NCI-H1048 (cell line): ENCODE measurements at places on chromosomes 11 and 22.

DNA sequence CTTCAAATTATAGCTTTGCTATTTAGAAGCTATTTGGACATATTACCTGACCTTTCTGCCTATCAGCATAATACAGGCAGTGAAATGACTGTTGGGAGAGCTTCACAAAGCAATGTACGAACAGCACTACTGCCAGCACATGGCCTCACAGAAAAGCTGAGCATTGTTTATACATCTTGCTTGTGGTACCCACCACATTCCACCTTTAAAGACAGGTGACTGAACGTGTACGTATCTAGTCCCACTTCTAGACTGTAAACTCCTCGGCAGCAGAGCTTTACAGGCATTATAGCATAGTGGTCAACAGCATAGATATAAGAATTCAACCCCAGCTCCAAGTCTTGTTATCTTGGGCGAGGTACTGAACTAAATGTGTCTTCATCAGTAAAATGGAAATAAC is 1.6 kb downstream of the JOSD1 start:
- no peak for DNase-seq

GRCh38 chr22:19495562-19496323 is 16.0 kb downstream of the CDC45 start:
- DNase-seq: no peak

GRCh38 chr22:47022475-47022874 is 260.0 kb downstream of the TBC1D22A start:
- DNase-seq: no peak

DNA sequence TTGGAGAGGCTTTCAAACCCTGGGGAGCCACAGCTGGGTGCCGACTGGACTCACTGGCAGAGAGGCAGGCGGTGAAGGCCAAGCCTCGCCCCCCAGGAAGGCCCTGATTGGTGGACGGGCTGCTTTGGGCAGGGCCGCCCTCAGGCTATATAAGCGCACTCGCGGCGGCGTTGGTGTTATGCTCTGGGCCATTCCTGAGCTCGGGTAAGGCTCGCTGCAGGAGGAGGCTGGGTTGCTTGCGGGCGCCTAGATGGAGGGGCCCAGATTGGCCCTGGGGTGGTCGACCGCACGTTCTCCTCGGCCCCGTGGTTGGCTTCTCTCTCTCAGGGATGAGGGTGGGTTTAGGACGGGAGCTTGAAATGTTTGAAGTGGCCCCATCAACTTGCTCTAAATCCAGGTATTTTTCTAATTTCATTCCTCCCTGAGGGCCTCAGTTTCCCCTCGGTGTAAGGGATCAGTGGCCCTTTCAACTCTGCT is at the start of gene SPDYC:
TSS of gene SPDYC (plus strand) at position 176 of the 477 bp plus-strand sequence. CDS start 1,125 bp downstream, outside the sequence.
- no peak for DNase-seq

- no peak for DNase-seq
Observed at GRCh38 chr22:22884888-22885840, 2.5 kb upstream of the IGLL5 start.

GRCh38 chr11:62974848-62975522 is 9.8 kb downstream of the SLC22A6 start:
- DNase-seq: peak; percentile 20

GRCh38 chr11:77201991-77202841 is 74.2 kb downstream of the MYO7A start:
- DNase-seq: no peak

DNA sequence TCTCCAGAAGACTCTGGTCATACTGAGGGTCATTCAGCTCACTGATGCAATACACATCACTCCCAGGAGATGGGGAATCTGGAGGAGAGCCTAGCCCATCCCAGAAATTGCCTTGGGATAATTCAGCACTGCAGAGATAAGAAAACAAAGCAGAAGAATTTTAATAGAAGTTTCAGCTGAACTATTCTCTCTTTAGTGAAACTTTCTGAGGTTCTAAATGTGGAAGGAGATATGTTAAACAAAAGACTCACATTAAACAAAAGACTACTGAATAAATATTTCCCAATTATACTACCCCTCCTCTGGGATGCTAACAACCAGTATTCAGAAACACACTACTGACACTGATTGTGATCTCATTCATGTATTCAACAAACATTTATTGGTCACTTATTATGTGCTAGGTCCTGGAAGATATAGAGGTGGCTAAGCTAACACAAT is 47.8 kb downstream of the C2CD3 start:
- DNase-seq: no peak

GRCh38 chr11:4071914-4072313 is 22.7 kb upstream of the RRM1 start:
- DNase-seq: no peak

- DNase-seq: no peak
Observed at GRCh38 chr11:103631841-103632240, 404.6 kb upstream of the DDI1 start.

DNA sequence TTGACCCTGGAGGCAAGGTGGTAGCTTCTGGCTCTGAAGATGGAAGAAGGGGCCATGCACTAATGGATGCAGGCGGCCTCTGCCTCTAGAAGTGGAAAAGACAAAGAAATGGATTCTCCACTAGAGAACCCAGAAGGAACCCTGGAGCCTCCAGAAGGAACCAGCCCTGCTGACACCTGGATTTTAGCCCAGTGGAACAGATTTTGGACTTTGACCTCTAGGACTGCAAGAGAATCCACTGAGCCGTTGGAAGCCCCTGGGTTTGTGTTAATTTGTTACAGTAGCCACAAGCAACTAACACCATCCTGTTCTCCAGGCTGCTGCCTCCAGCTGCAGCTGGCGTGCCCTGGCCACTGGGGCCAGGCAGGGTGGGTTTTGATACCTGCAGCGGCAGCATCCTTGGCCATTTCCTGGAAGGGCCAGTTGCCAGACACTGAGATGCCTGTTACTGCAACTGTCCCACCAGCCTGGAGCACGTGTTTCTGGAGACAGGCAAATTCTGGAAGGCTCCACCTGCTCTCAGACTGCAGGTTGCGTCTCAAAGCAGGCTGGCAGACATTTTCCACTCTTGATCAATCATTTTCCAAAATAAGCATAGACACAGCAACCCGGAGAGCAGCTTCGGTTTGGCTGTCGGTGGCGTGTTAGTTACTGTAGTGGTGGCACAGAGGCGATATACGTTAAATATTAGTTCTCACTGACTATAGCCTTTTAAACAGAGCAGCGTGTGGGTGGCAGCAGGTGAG is 76.8 kb upstream of the PARVG start:
- DNase-seq: no peak

- DNase-seq: no peak
Observed at GRCh38 chr11:67269401-67270255, 3.4 kb downstream of the GRK2 start.

GRCh38 chr11:11213117-11213516 is 139.9 kb downstream of the CSNK2A3 start:
- no peak for DNase-seq

DNA sequence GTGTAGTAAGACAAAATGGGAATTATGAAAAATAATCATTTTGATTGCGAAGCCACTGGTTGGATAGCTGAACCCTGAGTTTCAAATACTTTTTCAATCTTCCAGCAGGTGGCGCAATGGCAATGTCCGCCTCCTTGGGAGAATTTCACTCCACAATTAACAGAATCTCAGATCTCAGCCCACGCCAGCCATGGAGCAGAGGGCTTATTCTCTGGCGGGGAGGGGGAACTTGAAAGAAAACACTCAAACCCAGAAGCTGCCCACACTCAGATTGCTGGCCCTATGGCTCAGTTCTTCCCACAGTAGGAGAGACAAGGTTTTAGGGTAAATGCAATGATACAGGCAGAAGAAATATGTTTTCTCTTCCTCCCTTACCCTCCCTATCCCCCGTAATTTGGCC is 38.7 kb upstream of the RCN1 start:
- DNase-seq: peak; percentile 17

DNA sequence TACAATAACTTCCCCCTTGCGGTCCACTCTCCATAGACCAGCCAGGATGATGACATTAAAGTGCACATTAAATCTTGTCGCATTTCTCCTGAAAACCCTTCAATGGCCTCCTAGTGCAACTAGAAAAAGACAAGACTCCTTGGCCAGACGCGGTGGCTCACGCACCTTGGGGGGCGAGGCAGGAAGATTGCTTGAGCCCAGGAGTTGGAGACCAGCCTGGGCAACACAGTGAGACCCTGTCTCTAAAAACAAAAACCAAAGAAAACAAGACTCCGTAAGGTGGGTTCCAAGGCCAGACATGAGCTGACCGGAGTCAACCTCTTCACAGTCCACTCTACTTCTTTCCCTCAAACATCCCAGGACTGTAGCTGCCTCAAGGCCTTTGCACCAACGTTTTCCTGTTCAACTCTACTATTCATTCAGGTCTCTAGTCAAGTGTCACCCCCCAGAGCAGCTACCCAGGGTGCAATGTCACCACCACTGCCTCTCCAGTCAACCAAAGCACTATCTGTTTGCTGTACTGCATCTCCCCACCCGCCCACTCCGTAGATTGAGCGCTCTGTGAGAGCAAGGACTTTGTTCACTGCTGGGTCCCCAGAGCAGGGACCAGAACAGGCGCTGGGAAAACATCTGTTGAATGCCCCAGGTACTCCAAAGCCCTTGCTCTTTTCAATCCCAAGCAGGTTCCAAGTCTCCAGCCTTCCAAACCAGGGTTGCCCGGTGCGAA is 739 bp downstream of the ZMAT5 start:
- DNase-seq: no peak

DNA sequence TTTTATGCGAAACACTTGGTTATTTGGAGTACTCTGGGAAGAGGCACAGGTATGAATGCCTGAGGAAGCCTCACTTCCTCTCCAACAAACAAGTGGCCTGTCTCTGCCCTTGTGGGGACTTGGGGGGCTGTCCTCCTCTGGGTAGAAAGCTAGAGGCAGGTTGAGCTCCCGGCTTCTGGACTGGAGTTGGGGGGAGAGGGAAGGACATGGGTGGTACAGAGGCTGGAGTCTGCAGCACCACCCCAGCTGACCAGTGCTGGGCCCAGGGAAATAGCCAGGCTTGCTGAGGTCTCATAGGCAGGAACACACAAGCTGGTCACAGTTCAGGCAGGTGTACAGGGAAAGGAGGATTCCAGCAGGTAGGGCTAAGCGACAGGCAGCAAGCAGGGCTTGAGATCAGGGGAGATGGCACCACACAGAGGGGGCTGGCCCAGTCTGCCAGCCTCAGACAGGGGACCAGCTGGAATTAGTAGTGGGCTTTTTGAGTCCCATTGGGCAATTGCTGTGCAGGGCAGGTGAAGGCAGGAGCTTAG is 135.3 kb upstream of the TEAD1 start:
- no peak for DNase-seq

- DNase-seq: no peak
Observed at GRCh38 chr11:3107608-3108182, 50.5 kb upstream of the CARS1 start.

DNA sequence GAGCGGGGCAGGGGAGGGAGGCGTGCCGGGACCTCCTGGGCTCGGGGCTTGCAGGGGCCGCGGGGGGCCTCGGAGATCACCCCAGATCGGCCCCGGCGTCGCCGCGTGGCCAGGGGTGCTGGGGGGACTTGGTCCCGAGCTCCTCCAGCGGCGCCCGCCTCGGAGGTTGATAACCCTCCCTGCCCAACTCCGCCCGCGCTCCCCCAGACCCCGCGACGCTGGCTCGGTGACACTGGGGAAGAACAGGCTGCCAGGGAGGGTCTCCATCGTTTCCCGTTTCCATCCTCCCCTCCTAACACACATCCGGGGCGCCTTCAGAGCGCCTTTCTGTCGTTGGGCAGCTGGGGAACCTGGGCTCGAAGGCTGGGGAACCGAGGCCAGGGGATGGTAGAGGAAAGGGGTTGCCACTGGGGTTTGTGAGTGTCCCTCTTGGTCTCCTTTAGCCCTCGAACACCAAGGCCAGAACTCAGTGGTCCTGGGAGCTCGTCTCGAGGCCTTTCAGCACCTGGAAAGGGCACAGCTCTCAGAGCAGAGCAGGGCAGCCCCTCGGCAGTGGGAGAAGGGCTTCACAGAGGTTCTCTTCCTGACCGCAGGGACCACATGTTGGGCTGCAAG is 431 bp downstream of the SLC37A2 start:
- DNase-seq: no peak

DNA sequence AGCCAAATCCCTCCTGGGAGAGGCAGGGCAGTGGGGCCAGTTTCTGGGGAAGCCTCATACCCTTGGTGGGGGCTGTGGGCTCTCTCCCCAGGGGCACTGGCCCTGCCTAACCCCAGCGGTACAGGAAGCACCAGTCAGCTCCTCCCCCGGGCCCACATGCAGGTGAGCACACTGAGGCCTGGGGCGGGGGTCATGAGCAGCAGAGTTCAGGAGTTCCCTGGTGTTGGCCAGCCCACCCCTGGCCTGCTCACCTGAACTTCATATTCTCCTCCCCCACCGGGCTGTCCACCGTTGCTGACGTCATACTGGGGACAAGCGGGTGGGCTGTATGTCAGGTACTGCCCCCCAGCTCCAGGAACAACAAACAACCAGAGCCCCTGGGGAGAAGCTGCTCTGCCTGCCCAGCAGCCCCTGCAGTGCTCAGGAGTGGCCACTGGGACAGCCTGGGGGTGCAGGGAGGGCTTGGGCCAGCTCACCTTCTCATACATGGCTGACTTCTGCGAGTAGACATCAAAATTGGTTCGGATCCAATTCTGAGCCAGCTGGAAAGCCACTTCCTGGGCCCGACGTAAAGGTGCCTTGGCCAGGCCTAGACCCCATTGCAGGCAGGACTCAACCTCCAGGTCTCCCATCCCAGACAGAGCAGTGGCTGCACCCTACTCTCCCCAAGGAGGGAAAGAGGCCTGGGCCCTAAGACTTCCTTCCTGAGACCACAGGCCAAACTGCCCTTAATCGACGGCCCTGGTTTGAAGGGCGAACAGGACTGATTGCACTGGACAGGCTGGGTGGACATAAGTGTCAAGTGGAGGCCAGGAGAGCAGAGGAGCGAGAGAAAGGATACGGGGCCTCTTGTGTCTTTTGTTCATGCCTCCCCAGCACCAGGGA is 20.8 kb downstream of the TREH start:
- DNase-seq: no peak

DNA sequence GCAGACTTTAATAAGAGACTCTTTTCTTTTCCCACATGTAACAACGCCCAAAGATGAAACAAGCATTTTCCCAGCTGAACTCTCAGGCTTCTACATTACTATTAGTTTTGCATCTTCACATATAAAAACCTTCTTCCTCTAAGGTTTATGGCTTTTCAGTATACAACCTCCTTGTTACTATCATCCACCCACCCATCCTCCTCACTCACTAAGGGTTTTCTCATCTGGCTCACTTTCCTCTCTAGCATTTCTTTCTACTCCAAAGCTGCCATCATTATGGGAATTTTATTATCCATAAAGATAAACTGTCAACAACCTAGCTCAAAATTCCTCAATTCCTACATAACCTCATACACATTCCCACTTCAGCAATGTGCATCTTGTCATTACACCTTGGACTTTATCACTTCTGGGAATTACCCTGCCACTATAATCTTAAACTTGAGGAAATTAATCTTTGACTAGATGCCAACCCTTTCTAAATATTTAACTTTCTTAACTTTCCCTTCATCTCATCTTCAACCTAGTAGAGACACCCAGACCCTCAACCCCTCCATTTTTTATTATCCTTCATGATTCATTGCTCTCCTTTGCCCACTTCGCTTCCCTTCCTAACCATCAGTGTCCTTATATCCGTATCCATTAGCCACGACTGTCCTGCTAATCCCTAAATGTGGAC is 30.9 kb downstream of the MTMR2 start:
- no peak for DNase-seq

- no peak for DNase-seq
Observed at GRCh38 chr11:40292721-40293508, 1166.5 kb downstream of the LRRC4C start.

- no peak for DNase-seq
Observed at GRCh38 chr11:118318124-118318523, 13.6 kb downstream of the CD3E start.
